Breast epithelium (tissue), 4 donors: ENCODE measurements at places on chromosomes 11 and 22.

DNA sequence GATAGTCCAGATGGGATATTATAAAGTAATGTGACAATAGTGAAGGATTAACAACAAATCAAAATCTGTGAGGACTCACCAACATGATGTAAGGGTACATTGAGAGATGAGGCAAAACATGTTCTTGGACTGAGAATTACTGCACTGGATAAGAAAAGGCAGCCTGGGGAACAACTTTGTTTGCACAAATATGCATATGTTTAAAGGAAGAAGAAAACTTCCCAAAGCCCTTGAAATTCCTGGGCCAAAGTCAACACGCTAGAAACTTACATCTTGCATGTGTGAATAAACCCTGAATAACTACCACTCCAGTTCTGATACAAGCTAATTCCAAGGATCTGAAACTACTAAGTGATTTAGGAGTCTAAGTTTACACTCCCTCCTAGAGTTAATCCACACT, 1.1 kb downstream of the OR52A5 start:
- DNase-seq: no peak
- H3K36me3 ChIP-seq: no peaks in the 10 kb centered on the region
- no peak overlapping the region for H3K4me3 ChIP-seq
- no peak overlapping the region for H3K27ac ChIP-seq

DNA sequence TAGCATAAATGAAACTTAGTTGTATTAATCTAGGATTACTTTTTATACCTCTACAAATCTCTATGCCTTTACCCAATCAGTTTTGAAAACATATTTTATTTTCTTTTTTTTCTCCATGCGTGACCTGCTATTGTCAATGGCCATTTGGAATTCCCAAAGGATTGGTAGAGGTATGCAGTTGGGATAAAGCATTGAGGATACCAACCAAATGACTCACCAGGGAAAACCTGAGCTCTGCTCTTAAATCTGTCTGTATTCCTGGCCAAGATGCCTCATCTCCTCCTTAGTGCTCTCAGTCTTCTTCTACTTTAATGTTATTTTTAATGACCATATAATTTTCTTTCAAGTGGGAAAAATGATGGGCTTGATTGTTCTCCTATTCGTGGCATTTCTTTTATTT, 61.9 kb downstream of the EHF start:
- no peak overlapping the region for H3K27ac ChIP-seq
- no peaks in the 10 kb centered on the region for H3K27me3 ChIP-seq
- no peaks in the 10 kb centered on the region for H3K4me1 ChIP-seq
- H3K4me3 ChIP-seq: no peak overlapping the region

DNA sequence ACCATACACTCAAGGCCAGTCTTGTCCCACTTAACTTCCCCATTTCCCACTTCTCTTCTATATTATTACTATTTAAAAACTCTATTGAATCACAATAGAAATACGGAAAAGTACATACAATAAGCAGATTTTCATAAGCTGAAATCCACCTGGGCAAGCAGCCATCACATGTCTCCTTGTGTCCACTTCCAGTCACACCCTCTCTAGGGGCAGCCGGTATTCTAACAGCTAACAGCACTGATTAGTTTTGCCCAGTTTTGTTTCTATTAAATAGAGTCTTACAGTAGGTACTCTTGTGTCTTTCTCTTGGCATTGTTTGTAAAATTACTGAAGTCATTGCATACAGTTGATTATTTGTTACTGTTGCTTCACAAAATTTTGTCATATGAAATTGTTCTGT, 37.8 kb downstream of the PPP6R3 start:
- no peak overlapping the region for H3K27ac ChIP-seq
- H3K4me3 ChIP-seq: no peak overlapping the region
- no peaks in the 10 kb centered on the region for H3K36me3 ChIP-seq
- no peaks in the 10 kb centered on the region for H3K27me3 ChIP-seq
- DNase-seq: no peak

DNA sequence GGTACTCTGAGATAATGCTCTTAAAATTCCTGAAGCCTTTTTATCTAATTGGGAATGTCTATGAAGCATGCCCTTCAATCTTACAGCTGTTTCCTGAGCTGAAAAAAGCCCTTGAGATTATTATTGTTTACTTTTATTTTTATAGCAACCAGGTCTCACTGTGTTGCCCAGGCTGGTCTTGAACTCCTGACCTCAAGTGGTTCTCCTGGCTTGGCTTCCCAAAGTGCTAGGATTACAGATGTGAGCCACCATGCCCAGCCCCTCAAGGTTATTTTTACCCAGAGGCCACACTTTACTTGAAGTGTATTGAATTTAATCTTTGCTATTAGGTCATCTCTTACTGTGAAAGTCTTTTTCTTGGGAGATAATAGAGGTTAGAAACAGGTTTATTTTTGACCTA, 7.0 kb upstream of the SWAP70 start:
- no peaks in the 10 kb centered on the region for H3K27me3 ChIP-seq
- H3K4me3 ChIP-seq: no peak overlapping the region
- H3K4me1 ChIP-seq: no peaks in the 10 kb centered on the region
- no peak overlapping the region for H3K27ac ChIP-seq
- DNase-seq: no peak

GRCh38 chr11:72014761-72015320, 16.1 kb downstream of the IL18BP start:
- no peak for DNase-seq
- H3K4me1 ChIP-seq: peaks cover 12% of the 10 kb centered on the region
- H3K36me3 ChIP-seq: peaks cover 32% of the 10 kb centered on the region
- no peaks in the 10 kb centered on the region for H3K27me3 ChIP-seq

DNA sequence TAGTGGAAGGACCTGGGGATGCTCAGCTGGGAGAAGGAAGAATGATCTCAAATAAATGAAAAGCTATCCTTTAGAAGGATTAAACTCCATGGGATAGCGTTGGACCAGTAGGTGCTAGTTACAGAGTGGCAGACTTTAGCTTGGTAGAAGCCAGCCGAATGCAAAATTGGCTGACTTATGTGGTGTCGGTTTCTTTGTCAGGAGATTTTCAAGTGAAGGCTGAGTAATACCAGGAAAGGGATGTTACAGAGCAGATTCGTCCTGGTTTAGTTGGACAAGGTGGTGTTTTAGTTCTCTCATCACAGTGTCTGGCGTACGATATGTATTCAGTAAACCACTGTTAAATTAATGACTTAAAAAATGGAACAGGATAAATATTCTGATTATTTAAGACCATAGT, 26.0 kb downstream of the FDX1 start:
- H3K27me3 ChIP-seq: no peaks in the 10 kb centered on the region
- no peak overlapping the region for H3K4me3 ChIP-seq
- no peaks in the 10 kb centered on the region for H3K4me1 ChIP-seq
